ENCODE measurements at places on chromosomes 1 and 21.

GRCh38 chr1:244314921-244315559 is 136.7 kb downstream of the ADSS2 start:
- DNase-seq, result no peak

GRCh38 chr1:54302951-54303843 is 103.0 kb downstream of the SSBP3 start:
- DNase-seq, result no peak

- DNase-seq, result no peak
Observed at GRCh38 chr21:43194303-43195120, 25.7 kb downstream of the CRYAA start.

GRCh38 chr1:76302711-76303339 is 228.3 kb downstream of the ST6GALNAC3 start:
- no peak for DNase-seq

DNA sequence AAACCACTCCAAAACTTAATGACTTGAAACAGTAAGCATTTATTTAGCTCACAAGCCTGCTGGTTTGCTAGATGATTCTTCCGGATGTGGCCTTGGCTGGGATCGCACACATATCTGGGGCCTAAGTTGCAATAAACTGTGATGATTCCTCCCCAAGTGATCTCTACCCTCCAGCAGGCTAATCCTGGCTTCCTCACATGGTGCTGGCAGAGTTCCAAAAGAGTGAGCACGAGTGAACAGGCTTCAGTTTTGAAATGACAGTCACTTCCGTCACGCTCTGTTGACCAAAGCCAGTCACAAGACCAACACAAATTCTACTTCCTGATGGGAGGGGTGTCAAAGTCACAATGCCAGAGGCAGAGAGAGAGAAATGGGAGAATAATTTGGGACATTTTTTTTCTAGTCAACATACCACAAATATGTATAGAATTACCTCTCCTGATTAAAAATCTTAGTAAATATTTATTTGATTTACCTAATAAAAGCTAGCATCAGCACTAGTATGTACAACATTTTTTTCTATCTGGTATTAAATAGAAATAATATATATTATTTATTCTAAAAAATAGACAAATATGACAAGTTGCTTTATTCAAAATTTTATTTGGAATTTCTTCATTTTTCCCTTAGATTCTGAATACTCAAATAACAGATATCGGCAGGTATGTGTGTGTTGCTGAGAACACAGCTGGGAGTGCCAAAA is 292.7 kb downstream of the TPR start:
- peak; percentile 83 for DNase-seq

- peak; percentile 61 for DNase-seq
Observed at GRCh38 chr1:20109223-20109856, 10.0 kb downstream of the PLA2G2D start.

- no peak for DNase-seq
Observed at GRCh38 chr1:23936481-23937176, 23.0 kb upstream of the PNRC2 start.

DNA sequence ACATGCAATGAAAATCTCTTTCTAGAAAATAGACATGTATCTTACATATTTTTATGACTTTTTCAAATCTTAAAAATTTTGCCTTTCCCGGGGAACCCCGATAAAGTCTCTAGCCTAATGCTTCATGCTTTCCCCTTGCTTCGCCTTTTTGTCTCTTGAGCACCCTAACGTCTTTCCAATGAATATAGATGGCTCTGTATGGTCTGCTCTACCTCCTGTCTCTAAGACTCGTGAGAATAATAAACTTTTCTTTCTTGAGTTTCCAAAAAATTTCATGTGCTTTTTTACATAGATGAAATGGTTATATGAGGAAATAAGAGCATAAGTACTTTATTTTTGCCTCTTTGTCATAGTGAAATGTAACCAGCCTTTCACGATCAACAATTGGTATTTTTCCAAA is 202.6 kb downstream of the PDE4B start:
- DNase-seq, result no peak

DNA sequence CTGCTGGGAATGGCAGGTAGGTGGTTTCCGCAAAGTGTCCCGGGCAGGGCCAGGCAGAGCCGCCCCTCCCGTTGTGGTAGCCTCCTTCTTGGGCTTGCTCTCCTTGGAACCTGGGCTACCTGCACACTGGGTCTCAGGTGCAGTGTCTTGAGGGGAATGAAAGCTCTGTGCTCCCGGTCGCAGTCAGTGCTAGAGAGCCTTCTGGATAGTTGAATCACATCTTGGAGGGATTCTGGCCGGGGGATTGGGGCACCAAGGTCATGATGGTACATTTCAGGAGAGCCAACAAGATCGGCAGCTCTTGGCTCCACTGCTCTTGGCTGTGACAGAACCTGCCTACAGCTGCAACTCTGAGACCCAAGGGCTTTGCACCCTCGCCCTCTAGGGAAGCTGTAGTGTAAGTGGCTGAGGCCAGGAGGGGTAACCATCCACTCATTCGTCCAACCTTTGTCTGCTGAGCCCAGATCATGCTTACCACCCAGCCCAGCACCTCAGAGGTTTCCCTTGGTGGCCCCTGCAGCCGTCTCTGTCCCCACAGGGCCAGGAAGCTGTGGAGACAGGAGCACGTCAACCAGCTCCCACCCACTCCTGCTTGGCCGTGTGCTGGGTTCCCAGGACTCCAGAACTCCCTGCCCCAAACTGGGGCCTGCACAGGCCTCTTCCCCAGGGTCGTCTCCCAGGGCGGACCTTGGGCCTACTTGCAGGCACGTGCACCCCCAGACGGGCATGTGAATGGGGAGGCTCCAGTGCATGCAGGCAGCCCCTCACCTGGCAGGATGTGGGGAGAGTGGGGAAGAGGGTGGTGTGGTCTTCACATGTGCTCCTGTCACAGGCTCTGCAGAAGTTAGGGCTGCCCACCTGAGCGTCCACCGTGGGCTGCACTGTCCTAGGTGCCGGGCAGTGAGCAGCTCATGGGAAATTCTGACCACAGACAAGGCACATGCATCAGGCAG is 40.0 kb downstream of the NTPCR start:
- no peak for DNase-seq

DNA sequence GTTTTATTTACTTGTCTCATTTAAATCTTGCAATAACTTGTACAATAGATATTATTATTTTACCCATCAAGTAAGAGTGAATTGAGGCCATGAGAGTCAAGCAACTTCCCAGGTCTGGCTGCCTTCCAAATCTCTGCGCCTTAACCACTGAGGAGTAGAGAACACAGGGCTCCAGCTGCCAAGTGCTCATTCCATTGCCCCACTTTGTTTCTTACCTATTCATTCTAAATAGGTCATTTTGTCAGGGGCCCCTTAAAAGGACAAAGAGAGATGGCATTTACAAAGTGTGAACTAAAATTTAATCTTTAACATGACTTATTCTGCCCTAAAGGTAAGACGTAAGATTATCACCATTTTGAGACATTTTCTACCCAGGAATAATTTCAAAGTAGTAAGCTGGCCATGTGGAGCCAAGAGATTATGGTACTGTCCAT is 3.5 kb downstream of the PPP1R15B start:
- DNase-seq, result peak; percentile 38

- DNase-seq, result peak; percentile 69
Observed at GRCh38 chr1:110634455-110635311, 28.5 kb upstream of the KCNA2 start.
